Coronary artery (tissue), 2 donors: ENCODE measurements at places on chromosomes 16 and 17.

DNA sequence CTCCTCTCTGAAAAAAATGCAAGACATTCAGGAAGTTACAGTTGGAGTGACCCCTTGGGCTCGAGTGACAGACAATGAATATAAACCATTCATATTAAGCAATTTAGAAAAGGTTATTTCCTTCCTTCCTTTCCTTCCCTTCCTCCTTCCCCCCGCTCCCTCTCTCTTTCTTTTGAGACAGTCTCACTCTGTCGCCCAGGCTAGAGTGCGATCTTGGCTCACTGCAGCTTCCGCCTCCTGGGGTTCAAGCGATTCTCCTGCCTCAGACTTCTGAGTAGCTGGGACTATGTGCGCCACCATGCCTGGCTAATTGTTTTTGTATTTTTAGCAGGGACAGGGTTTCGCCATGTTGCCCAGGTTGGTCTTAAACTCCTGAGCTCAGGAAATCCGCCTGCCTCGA lies 13.2 kb downstream of the PSMD12 start:
- DNase-seq, result no peak

GRCh38 chr17:43931062-43931571 lies 11.2 kb downstream of the PPY start:
- no peak for DNase-seq

DNA sequence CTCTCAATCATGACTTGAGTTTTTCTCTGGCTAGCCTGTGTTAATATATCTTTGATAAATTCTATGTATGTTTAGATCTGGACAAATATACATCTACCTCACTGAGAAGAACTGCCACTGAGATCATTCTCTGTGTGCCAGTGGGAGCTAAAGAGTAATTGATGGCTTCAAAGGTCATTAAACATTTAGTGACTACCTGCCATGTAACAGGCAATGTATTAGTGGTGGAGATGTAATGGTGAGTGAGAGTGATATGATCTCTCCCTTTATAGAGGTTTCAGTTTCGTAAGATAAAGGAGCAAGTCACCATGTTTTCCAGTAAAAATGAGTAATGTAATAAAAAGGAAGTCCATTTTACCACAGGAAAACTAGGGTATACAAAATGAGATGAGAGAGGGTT lies 235.8 kb upstream of the CDH8 start:
- no peak for DNase-seq

GRCh38 chr16:85733839-85734170 lies 17.1 kb downstream of the C16orf74 start:
- no peak for DNase-seq
